ENCODE measurements at places on chromosomes 12 and 14.

DNA sequence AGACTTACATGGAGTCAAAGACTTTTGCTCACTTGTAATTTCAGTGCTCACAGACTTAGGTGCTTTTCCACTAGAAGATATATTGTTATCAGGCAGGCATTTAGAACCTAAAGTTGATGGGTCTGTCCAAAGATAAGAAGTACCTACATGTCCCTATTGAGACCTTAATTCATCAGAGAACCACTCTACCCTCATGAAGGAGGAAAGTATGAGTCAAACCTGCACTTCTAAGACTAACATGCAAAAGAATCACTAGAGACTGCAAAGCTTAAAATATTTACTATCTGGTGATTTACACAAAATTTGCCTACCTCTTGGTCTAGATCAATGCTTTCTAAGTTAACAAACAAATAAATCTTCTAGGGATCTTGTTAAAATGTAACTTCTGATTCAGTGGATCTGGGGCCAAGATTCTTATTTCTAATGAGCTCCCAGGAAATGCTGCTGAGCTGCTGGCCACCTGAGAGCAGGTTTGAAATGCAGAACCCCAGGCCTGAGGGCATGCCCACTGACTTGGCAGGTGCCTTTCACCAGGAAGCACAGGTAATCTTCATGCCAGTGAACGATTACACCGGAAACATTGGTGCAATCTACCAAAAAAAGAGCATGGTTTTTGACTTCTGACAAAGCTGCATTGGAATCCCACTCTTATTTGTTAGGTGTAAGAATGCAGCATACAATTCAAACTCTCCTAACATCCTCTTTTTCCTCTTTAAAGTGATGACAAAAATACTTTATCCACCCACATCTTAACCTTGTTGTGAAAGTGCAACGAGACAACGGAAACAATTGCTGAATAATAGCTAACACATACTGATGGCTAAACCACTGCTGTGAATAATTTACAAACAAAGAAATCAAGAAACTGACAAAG, 214.2 kb downstream of the ADAMTS20 start:
- no peak for DNase-seq

DNA sequence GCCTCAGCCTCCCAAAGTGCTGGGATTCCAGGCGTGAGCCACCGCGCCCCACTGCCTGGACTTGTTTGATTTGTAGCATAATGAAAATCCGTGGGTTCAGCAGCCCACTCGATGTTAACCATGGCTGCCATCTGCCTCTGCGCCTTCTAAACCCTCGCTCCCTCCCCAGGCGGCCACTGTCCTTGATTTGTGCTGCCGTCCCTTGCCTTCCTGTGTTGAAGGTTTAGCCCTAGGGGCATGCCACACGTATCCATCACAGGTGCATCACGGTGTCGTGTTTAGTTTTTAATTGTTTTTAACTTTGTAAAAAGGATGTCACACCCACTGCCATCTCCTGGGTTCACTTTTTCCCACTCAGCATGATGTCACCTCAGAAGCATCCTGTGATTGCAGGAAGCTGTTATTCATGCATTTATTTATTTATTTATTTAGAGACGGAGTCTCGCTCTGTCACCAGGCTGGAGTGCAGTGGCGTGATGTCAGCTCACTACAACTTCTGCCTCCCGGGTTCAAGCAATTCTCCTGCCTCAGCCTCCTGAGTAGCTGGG, 24.5 kb upstream of the ULK1 start:
- peak; percentile 78 for DNase-seq

DNA sequence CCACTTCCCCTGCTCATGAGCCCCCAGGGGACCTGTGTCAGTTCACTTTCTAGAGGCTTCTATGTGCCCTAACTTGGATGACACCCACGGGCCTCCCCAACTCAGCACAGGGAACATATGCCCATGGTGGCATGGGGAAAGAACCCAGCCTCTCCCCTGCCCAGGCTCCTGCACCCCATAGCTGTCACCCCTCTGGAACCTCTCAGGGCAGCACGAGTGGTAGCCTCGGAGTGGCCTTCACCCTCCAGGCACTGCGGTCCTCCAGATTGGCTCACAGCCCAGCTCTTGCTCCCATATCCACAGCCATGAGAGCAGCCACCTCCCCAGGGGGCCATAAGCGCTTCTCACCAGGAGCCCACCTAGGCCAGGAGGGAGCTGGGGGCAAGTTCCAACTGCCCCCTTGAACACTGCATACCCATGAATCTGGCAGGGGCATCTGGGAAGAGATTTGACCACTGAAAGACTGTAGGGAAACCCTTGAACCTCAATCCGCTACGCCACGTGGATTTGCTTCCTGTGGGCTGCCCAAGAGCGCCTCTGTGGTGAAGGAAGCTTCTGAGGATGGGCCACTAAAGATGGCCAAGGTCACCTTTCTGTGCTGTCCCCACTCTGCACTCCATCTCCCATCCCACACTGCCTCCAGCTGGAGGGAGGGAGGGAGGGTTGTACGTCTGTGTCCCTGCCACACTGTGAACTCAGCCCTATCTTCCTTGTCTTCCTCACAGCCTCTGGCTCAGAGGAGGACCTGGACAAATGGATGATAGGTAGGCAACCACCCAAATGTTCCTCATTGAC, 11.9 kb downstream of the PLD4 start:
- DNase-seq, result no peak

DNA sequence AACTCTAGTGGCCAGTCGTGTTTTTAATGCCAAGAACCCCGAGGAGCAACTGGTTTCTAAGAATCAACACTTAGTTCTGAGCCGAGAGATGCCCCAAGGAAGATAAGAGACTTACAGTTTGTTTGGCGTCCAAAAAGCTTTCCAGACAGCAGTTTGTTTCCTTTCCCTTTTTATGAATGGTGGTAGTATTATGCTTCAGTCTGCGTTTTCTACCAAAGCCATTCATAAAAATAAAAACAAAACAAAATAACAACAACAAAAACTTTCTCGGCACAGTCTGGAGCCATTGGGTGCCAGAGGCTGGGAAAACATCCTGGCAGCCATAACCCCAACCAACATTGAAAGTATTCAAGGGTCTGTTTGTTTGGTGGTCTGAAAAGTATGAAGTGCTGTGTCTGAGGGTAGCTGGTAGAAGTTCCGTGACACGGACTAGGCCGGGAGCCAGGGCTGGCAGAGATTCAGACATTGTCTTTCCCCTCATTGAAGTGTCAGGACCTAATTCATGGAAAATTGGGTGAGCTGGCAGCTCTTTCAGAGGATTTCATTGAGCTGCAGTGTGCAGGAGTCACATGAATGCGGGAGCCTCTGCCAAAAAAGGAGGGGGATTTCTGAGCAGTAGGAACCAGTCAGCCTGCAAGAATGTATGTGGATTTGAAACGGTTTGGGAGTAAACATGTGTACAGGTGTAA, 124.2 kb downstream of the HMGA2 start:
- peak; percentile 98 for DNase-seq

DNA sequence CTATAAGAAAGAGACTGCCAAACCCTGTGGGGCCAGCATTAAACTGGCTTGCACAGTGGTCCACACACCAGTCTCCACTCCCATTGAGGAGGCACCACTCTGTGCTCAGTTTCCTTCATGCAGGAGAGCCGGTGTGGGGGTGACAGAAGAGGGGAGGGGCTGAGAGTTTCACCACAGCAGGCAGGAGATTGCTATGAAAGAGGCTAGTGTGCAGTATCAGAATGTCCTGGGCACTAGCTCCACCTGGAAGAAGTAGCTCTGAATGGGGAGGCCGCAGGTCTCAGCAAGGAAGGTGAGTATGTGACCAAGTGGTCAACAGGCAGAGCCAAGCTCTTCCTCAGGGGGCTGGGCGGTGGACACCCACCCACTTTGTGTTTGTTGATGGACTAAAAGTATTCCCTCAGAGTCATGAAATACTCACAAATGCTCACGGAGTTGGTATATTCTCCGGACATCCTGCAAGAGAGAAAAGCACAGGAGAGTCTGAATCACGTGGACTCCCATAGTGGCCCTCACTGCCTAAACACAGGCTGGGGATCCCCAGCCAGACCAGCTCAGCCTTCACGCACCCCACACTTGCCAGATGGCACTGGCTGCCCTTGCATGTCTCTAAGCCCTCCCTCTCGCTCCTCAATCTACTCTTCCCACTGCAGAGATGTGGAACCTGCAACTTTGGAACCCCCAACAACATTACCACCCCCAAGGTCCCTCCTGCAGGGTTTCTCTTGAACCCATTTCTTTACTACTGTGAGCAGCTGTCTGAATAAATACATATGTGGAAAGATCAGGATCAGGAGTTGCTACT, 7.8 kb upstream of the KRT72 start:
- no peak for DNase-seq
